Panc1 (cell line): ENCODE measurements at places on chromosomes 13 and 19. TPM values are rescaled to one million over a fixed set of nuclear protein-coding genes. Genes with fewer than 3 reads are reported as not detected.

DNA sequence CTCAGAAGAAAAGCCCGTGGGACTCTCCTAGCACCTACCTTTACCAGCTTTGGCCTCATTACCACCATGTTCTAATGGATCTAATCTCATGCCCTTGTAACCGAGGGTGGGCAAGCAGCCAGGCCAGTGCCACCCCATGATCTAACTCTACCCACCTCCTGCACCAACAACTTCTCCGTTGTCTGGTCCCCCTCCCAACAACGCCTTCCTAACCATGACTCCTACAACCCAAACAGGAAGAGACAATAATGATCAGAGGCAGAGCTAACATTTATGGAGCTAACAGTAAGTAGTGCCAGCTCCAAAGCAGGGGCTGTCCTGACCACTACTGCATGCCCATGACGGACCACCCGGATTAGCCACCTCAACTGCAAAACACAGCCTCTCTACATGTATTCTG, 3.5 kb downstream of the USP12 start:
- H3K36me3 ChIP-seq = no peaks in the 10 kb centered on the region; the same call in none of the 2 replicates
- H3K27me3 ChIP-seq = no peaks in the 10 kb centered on the region
- H3K4me1 ChIP-seq = peaks cover 51% of the 10 kb centered on the region
- H3K4me3 ChIP-seq = peak overlapping the region; percentile 92
- H3K27ac ChIP-seq = peak overlapping the region; percentile 93

DNA sequence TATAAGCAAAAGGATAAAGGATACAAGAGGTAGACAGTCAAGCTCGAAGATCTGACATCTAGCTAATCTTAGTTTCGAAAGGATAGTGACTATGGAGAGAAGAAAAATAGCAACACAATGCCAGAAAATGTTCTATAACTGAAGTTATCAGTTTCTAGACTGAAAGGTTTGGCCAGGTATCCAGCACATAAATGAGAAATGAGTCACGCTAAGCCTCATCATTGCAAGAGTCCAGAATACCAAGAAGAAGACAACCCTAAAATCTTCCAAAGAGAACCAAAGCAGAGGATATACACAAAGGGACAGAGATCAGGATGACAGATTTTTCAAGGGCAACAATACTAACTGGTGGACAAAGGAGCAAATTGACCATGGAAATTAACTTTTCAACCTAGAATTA, 237.0 kb downstream of the POSTN start:
- no peaks in the 10 kb centered on the region for H3K36me3 ChIP-seq
- no peaks in the 10 kb centered on the region for H3K4me1 ChIP-seq
- H3K4me3 ChIP-seq = no peak overlapping the region

DNA sequence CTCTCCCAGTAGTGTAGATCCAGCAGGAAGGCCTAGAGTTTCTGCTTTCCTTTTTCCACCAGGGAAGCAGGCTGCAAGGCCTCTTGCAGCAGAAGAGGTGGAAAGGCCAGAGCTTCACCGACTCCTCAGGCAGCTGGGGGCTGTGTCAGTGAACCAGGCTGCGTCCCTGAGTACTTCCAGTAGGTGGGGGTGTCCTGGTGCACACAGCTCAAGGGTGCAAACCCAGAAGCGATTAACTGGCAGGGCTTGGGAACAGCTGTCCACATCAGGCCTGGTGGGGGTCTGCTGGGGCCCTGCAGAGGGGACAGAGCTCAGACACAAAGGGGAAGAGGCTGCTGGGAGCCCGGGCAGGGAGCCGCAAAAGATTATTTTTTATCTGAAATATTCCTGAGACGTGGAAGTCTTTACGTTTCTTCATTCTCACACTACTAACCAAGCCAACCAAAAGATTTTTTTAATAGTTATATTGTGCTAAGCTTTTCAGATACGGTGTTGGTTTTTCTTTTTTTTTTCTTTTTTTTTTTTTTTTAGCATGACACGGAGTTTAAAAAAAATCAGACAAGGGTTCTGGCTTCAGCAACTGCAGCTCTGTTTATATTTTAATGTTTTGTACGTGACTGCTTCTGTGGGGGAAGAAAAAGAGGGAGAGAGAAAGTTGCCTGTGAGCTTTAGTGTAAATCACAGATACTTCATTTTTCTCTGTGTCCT, 11.0 kb downstream of the TSHZ3 start:
- no peaks in the 10 kb centered on the region for H3K27me3 ChIP-seq
- no peak overlapping the region for H3K4me3 ChIP-seq
- no peak for DNase-seq
- no peak overlapping the region for H3K27ac ChIP-seq

DNA sequence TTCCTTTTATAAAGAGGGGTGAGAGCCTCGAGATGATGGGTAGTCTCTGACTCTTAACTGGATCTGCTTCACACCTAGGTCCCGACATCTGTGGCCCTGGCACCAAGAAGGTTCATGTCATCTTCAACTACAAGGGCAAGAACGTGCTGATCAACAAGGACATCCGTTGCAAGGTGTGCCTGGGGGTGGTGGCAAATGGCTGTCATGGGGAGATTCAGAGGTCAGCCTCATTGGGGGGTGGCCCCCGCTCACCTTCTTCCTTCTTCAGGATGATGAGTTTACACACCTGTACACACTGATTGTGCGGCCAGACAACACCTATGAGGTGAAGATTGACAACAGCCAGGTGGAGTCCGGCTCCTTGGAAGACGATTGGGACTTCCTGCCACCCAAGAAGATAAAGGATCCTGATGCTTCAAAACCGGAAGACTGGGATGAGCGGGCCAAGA, 1.6 kb downstream of the CALR start:
- H3K4me3 ChIP-seq = peak overlapping the region; percentile 97
- H3K4me1 ChIP-seq = peaks cover 24% of the 10 kb centered on the region
- no peaks in the 10 kb centered on the region for H3K27me3 ChIP-seq
- H3K36me3 ChIP-seq = peaks cover 18% of the 10 kb centered on the region

DNA sequence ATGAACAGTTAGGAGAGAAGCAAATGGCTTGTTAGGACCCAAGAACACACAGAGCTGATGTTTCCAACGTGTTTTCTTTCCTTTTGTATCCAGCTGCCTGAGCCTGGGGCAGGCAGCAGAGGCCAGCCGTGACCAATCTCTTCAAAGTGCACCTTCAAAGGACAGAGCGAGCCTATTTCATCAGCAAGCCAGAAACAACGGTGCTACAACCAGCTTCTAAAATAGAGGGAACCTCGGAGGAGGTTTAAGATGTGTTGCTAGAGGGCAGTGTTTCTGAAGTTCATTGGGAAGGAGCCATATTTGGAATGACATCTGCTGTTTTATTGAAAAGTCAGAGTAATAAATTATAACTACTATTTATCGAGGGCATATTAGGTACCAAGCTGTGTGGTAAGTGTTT, 56.2 kb upstream of the RFC3 start:
- no peak for DNase-seq
- no peak overlapping the region for H3K4me3 ChIP-seq
- H3K27ac ChIP-seq = no peak overlapping the region
- no peaks in the 10 kb centered on the region for H3K4me1 ChIP-seq
- no peaks in the 10 kb centered on the region for H3K27me3 ChIP-seq
- H3K36me3 ChIP-seq = no peaks in the 10 kb centered on the region

DNA sequence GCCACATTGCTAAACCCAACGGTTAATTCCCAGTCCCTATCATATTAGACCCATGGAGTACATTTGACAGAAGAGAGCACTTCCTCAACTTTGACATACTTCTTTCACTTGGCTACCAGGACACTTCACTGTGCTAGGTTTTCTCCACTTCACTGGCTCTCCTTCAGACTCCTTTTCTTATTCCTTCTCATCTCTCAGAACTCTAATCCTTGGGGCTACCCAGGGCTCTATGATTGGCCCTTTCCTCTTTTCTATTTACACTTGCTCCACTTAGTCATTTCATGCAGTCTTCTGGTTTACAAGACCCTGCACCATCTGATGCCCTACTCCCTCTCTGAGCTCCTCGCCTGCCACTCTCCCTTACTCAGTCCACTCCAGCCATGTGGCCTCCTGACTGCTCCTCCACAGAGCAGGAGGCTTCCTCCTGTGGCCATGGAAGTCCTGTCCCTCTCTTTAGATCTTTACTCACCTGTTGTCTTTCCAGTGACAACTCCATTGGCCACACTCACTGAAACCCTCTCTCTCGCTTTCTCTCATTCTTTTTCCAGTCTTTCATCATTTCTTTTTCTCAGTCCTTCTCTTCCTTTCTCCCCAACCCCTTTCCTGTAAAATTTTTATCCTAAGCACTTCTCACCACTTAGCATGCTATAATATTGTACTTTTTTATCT, 90.4 kb downstream of the TBC1D4 start:
- no peak overlapping the region for H3K27ac ChIP-seq
- no peaks in the 10 kb centered on the region for H3K27me3 ChIP-seq
- no peaks in the 10 kb centered on the region for H3K4me1 ChIP-seq
- H3K36me3 ChIP-seq = no peaks in the 10 kb centered on the region

- H3K4me3 ChIP-seq = no peak overlapping the region
- DNase-seq = no peak
- H3K4me1 ChIP-seq = 0 out of 2 replicates have a peak, but pooled peaks cover 3% of the 10 kb centered on the region
- no peak overlapping the region for H3K27ac ChIP-seq
Measured at GRCh38 chr13:46666727-46667456, 113.9 kb downstream of the LRCH1 start.

Gene TDRD3
- 10.8 TPM for total RNA-seq

- H3K27me3 ChIP-seq = no peaks in the 10 kb centered on the region
- no peaks in the 10 kb centered on the region for H3K4me1 ChIP-seq
- no peaks in the 10 kb centered on the region for H3K36me3 ChIP-seq
- no peak overlapping the region for H3K27ac ChIP-seq
- no peak overlapping the region for H3K4me3 ChIP-seq
Measured at GRCh38 chr13:94112731-94113130, 366.8 kb downstream of the DCT start.

DNA sequence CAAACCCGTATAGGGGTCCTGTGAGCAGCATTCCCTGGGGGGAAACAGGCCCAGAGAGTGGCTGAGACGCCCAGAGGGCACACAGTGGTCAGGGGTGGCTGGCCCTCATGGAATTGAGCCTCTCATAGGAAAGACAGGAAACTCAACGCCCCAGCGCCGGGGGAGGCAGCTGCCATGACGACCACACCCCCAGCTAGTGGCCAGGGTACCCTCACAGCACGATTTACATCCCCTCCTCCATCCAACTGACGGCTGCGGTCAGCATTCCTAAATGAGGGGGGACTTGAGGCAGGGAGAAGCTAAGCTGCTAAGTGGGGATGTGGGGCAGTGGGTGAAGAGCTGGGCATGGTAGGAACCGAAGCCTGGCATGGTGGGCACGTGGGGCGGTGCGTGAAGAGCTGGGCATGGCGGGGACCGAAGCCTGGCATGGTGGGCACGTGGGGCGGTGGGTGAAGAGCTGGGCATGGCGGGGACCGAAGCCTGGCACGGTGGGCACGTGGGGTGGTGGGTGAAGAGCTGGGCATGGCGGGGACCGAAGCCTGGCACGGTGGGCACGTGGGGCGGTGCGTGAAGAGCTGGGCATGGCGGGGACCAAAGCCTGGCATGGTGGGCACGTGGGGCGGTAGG, 10.0 kb downstream of the MED16 start:
- no peaks in the 10 kb centered on the region for H3K36me3 ChIP-seq
- H3K4me3 ChIP-seq = no peak overlapping the region
- H3K27ac ChIP-seq = no peak overlapping the region
- no peaks in the 10 kb centered on the region for H3K27me3 ChIP-seq

DNA sequence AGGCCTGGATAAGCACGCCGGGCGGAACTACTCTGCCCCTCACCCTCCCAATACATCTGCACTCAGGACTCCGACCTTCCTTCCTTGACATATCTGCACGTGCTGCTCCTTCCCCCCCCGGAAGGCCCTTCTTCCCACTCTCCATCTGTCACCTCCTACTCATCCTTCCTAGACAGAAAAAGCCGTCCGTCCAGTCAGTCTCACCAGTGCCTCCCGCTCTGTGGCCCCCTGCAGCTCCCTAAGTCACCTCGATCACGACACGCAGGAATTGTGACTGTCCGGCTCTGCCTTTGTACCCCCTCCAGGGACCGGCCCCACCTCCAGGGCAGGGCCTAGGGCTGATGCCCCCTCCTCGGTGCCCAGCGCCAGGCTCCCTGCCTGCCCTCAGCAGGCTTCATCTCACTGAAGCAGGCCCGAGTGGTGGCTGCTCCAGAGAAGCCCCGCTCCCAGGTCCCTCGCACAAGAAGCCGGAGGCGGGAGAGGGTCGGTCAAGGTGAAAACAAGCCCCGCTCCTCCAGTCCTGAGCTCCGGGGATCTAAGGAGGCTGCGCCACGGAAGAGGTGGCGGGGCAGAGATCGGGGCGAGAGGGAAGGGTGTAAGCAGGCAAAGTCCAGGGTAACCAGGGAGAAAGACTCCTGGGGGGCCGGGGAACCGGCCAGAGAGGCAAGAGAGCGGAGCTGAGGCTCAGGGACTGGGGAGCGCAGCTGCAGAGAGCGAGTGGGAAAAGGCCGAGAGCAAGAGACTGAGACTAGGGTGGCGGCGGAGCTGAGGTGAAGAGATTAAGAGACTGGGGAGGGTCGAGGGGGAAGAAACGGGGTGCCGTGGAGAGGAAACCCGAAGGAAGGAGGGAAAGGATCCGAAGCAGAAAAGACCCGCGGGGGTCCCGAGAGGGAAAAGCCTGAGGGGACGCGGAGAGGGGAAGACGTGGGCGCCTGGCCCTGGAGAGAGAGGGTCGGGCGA, 1.1 kb downstream of the PPP6R1 start:
- H3K4me1 ChIP-seq = peaks cover 48% of the 10 kb centered on the region
- H3K27ac ChIP-seq = peak overlapping the region; percentile 91
- H3K4me3 ChIP-seq = peak overlapping the region; percentile 96

GRCh38 chr13:100491164-100491842, 97.3 kb downstream of the GGACT start:
- H3K27me3 ChIP-seq = no peaks in the 10 kb centered on the region
- H3K27ac ChIP-seq = no peak overlapping the region
- H3K4me1 ChIP-seq = no peaks in the 10 kb centered on the region; the same call in 1 of the 2 replicates
- H3K36me3 ChIP-seq = no peaks in the 10 kb centered on the region

DNA sequence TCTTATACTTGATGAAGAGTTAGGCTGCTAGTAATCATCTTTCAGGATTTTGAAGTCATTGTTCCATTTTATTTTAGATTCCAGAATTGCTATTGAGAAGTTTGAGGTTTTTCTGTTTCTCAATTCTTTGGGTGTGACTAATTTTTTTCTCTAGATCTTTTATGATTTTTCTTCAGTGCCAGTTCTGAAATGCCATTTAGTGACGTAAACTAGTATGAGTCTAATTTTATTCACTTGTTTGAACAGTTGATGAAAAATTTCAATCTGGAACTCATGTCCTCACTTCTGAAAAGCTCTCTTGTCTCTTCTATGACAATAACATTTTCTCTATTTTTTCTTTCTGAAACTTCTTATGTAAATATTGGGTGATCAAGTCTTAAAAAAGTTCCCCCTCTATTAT, 188.5 kb upstream of the HTR2A start:
- H3K36me3 ChIP-seq = no peaks in the 10 kb centered on the region
- no peak overlapping the region for H3K27ac ChIP-seq
- no peaks in the 10 kb centered on the region for H3K4me1 ChIP-seq
- DNase-seq = no peak
- no peak overlapping the region for H3K4me3 ChIP-seq

Gene ZNF835
- not detected for total RNA-seq
